Stimulated activated CD8-positive, alpha-beta memory T cell treated with anti-CD3 and anti-CD28 coated beads, Interleukin-7, amount 100 ng/mL, for 1 hour (primary cell): ENCODE measurements at places on chromosomes 6 and 20.

- no peak for DNase-seq
Observed at GRCh38 chr6:34288581-34288980, 39.8 kb upstream of the SMIM29 start.

DNA sequence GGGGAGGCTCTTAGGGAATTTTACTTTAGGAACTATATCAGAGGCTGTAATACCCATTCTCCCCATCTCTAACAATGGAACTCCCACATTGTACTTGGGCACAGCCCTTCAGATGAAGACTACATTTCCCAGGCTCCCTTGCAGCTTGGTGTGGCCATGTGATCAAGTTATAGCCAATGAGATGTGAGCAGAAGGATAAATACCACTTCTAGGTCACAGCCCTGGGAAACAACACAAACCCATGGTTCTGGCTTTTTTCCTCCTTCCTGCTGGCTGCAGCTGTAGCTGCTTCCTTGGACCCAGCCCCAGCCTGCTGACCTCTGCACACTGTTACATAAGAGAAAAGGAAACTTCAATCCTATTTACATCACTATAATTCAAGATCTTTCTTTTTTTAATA is 445.9 kb upstream of the JARID2 start:
- DNase-seq: no peak

DNA sequence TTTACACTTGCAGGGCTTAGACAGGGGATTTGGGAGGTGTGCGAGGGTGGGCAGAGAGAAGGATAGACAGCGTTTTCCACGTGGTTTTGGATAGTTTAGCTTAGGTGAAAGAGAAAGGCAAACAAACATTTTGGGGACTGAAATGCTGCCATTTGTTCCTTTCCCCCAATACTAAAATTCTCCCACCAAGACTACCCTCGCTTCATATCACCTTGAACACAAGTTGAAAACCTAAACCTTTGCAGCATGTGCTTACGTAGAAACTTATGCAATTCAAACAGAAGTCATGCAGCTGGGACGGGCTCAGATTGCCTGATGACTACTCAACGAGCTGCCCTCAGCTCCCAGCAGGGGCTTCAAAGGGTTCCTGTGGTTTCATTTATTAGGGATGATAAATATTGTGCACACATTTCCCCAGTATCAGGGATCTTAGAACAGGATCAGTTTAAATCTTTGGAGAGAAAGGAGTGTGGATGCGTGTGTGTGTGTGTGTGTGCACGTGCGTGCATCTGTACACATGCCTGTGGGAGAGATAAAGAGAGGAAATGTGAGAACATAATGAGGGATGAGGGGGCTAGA is 77.3 kb downstream of the SLC22A23 start:
- no peak for DNase-seq

GRCh38 chr20:44886266-44886651 is 754 bp downstream of the YWHAB start:
- no peak for DNase-seq

DNA sequence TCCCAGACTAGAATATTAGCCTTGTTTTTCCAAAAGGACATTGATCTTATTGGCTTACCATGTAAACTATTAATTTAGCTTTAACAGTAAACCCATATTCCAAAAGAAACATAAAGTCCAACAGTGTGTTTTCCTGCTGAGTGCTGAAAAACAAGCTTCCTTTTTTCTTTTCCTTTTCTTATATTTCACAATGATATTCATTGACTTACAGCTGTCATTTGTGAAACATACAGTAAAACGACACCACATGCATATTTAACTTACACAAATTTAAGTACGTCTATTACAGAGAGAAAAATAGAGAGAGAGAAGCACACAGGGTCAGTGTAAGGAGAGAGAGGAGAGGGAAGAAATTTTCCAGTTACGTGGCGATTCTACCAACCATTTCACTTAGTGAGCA is 543.9 kb upstream of the JARID2 start:
- DNase-seq: no peak

GRCh38 chr6:20746805-20747558 is 212.7 kb downstream of the CDKAL1 start:
- no peak for DNase-seq

- no peak for DNase-seq
Observed at GRCh38 chr6:23003671-23004467, 434.5 kb downstream of the HDGFL1 start.

DNA sequence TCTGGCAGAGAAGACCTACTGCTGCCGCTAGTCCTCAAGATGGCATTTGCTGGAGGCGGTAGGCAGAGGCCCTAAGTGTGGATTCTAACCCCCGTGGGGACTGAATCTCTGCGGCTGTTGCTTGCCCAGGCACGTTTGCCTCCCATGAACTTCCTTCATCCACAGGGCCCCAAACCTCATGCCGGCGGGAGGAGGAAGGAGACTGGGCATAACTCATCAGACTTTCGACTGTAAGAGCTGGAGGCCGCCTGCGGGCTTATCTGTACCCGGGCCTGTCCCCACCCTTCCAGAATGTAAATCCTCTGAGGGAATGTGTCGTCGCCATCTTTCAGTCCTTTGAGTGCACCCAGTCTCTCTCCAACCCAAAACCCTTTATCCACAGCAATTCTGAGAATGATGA is 990 bp downstream of the ZFP57 start:
- DNase-seq: no peak

DNA sequence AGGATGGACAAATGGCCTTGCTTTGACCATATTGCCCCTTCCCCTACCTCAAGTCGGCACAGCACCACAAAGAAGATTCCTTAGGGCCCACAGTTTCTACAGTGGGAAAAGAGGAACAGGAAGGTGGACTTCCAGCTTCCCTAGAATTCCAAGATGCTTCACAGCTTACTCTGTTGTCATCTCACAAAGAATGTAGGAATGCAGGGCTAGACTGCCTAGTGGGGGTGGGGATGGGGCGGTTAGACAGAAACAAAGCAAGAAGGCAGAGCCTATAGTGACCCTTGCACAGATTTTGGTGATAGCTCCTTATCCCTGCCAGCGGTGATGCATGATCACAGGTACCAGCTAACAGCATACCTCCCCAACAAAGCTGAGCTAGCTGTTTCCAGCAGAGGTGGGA is 607.6 kb upstream of the MAN1A1 start:
- DNase-seq: no peak
